ENCODE measurements at places on chromosomes 2 and 18.

DNA sequence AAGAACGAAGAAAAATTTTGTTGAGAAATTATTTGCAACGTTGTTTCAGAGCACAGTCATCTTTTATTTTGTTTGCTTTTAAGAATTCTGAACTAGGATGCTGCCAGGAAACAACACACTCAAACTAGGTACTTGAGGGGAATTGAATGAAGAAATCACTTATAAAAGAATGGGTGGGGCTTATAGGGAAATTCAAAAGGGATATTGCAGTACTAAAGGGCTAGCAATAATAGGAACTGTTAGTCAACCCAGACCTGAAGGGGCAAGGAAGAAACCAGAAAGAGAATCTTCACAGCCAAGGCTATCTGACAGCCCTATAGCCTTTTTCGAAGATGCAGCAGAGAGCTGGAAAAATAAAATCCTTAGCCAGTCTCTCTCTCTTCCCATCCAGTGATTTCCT lies 179.3 kb downstream of the RPRM start:
- no peak for ATAC-seq

GRCh38 chr18:9827793-9828505 lies 57.8 kb upstream of the TXNDC2 start:
- peak; percentile 89 for ATAC-seq

GRCh38 chr2:215479121-215479520 lies 43.3 kb upstream of the FN1 start:
- ATAC-seq = no peak

DNA sequence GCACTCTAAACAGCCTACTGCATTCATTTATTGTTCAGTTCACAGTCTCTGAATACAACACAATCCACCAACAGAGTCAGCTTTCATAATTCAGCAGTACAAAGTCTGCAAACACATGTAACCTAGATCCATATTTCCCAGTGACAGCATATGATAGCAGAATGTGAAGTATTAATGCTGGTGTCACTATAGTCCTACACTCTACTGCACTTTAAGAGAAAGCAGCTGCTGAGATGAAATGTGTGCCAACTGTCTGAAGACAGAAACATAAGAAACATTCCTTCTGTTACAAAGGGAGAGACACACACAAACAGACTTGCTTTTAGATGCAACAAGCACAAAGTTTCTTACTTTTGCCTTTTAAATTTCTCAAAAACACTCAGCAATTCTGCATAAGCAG lies 441.8 kb downstream of the ZEB2 start:
- ATAC-seq = no peak

DNA sequence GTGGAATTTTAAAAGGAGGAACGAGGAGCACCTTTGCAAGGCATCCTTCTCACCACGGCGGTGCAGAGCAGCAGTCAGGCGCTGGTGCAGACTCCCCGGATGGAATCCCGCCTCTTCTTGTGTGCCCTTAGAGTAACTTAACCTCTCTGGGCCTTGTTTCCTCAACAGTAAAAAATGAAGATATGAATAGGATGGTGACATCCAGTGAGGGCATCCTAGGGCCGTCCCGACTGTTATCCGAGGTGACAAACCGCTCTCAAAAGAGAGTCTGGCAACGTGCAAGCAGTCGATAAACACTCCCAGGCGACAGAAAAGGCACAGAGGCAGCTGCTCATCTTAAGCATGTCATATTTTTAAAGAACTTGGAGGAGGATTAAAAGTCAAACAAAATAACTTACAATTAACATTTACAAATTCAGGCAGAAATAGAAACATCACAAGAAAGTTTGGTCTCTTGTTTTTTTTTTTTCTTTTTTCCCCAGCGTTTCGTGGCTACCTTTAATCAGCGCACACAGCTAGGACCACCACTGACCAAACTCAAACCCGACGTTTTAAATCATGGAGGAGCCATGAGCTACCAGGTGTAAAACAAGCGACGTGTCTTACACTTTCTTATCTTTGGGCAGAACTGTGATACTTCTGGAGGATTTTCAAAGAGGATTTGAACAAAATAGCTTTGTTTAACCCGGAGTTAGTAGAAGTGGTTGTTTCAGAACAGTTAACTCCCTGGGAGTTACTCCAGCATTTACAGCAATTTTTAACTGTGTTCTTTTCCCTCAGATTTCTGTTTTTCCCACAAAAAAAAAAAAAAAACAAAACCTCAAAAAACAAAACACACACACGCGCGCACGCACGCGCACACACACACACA lies 2.1 kb downstream of the MBP start:
- no peak for ATAC-seq

DNA sequence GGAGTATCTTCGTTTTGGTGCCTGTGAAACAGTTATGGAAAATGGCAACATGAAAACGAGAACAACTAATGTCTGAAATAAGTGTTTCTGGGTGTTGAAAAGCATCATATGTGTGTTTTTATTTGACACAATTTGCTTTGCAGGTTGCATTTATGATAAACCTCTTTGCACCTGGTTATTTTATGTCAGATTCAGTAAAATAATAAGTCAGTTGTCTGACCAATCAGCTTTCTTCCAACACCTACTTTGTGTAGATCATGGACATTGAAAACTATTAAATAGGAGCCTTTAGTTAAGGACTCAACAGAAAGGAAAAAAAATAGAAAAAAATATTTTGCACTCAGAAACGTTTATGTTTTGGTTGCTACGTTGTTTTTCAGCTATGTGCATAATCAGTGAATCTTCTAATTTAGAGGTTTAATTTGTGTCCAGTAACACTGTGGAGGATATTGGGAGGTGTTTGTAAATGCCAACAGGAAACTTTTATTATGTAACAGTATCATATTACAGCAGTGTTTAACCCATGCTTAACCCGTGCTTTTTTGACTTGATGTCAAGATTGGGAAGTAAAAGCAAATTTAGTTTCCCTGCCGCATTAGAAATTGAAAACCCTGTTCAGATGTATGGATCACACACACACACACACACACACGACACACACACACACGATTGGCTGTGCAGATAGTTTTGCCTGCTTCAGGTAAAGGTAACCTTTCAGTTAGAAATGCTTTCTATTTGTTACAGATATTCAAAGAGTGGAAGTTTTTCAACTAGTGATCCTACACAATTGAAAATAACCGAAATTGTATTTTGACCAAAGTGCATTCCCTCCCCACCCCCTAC lies 2.6 kb downstream of the PKP4 start:
- ATAC-seq = no peak

DNA sequence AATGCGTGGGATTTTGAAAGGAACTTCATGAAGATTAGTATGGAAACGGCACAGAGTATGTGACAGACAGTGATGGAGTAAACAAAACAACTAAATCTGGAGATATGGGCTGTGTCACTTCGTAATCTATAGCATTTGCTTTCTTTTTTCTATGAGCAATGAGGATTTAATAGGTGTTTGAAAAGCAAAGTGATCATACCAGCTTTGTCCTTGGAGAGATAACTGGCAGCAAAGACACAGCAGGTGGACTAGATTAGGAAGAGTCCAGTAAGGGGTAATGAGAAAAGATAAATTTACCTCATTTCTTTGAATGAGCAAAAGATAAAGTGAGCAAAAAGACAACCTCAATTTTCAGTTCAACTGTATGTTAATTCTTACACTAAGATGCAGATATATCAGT lies 199.0 kb downstream of the LRP1B start:
- no peak for ATAC-seq

- ATAC-seq = no peak
These were observed 9.9 kb downstream of the SLC3A1 start for GRCh38 chr2:44285174-44285573.

- ATAC-seq = no peak
These were observed 76.6 kb downstream of the EIPR1 start for GRCh38 chr2:3301001-3301400.

- ATAC-seq = no peak
These were observed 93.8 kb downstream of the PMAIP1 start for GRCh38 chr18:59993560-59993959.

GRCh38 chr2:25929789-25930473 lies 51.6 kb upstream of the ASXL2 start:
- no peak for ATAC-seq

DNA sequence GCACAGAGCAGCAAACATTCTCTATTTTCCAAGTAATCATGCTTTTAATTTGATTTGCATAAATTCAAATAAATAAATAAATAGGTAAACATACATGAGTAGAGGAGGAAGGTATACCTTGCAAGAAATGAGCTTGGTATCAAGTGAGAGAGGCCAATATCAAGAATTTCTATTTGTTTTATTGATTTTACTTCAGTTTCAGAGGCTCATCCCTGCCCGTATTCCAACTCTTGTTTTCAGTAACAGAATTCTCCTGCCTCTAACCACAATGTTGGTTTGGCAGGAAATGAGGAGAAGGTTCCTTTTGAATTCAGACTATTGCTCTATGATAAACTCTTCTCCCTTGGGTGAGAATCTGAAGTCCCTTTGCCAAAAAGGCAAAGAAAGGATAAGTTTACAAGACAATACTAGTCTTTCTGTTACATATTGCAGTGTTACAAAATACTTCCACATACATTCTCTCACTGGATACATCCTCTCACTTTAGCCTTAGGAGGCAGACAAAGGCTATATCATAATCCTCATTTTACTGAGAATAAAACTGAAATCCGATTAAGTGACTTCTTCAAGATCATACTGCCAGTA lies 68.3 kb upstream of the ZNF397 start:
- no peak for ATAC-seq

GRCh38 chr2:160491911-160492371 lies 1.7 kb downstream of the RBMS1 start:
- ATAC-seq = no peak

GRCh38 chr2:119142824-119143223 lies 15.7 kb downstream of the C1QL2 start:
- no peak for ATAC-seq

GRCh38 chr18:78319961-78320360 lies 659.7 kb upstream of the SALL3 start:
- ATAC-seq = no peak

- no peak for ATAC-seq
These were observed 52.0 kb downstream of the GATA6 start for GRCh38 chr18:22221350-22221749.

DNA sequence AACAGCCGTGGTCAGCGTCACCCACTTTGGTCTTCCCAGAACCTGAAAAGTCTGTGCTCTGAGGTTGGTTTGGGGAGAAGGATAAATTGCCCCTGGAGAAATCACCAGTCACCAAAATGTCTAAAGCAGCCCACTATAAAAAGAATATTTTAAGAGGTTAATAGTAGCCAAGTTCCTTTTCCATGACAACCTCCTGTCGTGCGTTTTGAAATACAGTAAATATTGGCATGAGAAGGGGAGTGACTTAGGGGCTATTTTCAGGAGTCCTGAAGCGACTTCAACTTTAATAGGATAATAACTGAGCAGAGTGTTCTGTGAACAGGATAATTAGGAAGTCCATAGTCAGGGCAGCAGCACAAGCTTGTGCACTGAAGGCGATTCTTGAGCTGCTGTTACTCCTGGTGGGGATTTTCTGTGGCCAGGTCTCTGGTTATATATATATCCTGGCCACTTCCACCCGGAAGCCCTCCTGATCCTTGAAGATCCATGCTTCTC lies 49.3 kb downstream of the RNF144A start:
- no peak for ATAC-seq

- no peak for ATAC-seq
These were observed 10.4 kb downstream of the RTTN start for GRCh38 chr18:70195014-70195614.

DNA sequence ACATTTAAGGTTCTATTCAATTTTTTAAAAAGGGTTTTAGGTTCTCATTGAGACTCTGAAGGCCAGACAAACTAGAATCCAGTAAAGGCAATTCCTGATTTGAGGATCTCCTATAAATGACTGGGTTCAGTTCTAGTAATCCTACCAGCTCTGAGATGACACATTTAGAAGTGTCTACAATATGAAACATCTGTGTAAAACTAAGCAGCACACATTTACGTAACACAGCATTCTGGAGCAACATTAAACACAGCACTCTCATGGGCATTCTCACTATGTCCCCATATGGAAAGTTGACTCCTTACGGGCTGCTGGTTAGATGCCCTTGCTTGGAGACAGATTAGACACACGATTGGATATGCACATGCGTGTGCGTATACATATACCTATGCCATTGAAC lies 114.4 kb downstream of the ZNF385B start:
- no peak for ATAC-seq

- ATAC-seq = no peak
These were observed 328.2 kb downstream of the GBX2 start for GRCh38 chr2:235839974-235840373.

DNA sequence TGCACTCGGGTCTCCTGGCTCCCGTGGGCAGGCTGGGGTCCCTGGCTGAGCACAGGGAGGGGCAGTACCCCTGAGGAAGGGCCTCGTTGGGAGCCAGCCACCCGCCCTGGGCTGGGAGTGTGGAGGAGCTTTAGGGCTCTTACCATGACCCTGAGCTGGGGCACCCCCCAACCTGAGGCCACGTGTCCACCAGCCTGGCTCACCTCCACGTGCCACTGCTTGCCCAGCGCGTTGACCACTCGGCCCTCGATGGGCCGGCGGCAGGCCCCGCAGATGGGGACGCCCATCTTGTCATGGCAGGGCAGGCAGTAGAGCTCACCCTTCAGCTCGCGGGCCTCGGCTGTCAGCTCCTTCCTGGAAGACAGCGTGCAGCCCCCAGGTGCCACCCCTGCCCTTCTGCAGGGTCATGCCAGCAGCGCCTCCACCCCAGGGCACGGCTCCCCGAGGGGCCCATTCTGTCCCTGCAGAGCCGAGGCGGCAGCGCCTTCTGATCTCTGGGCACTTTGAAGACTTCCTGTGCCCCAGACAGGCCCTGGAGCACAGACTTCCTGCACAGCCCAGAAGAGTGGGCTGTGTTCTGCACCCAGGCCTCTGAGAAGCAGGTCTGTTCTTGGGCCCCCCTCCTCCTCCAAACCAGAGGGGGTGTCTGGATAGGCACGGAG lies 4.0 kb upstream of the GPR17 start:
- no peak for ATAC-seq

DNA sequence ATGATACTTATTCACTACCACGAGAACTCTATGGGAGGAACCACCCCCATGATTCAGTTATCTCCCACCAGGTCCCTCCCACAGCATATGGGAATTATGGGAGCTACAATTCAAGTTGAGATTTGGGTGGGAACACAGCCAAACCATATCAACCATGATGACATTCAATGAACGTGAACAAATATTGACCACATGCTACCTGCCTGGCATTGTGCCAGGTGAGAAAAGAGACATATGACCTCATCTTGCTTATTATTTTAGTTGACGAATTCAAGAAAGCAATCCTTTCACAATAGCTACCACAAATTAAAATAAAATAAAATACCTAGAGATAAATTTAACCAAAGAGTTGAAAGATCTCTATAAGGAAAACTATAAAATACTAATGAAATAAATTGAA lies 286.5 kb upstream of the CRIM1 start:
- no peak for ATAC-seq

DNA sequence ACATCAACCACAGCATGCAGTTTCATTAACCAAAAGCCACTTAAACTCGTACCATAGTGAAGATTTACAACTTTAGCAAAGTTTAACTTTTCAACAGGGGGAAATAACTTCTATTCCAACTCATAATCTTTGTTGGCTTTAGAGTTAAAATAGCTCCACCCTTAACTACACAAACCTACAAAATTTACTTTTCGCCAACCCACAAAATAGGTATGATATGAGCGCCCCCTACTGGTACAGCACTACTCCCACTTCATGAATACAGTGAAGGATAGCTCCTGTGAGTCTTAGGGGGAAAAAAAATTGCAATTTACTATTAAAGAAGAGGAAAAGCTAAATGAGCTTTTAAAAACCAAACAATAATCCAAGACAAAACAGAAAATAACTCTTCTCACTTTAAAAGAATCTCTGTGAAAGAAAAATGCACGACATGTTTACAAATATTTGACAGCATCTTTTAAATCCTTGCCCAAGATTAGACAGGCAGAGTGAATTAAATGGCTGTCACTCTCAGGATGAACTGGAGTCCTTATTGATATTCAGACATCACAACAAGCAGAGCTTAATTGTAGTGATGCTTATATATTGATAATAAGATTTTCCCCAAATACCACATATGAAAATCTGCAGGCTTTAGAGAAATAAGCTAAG lies 32.2 kb downstream of the TMEFF2 start:
- ATAC-seq = peak; percentile 77
